ENCODE measurements at places on chromosomes 2 and 18. TPM values are rescaled to one million over a fixed set of nuclear protein-coding genes. Genes with fewer than 3 reads are reported as not detected.

CDCA7 gene
- 2.8 TPM for total RNA-seq

IGFBP5 gene
- total RNA-seq, result 1,222 TPM

RGPD8 gene
- 51.7 TPM for total RNA-seq

FECH gene
- total RNA-seq, result 21.9 TPM

- no peak for DNase-seq
- no peaks in the 10 kb centered on the region for H3K36me3 ChIP-seq
- H3K4me3 ChIP-seq, result no peak overlapping the region
- H3K4me1 ChIP-seq, result no peaks in the 10 kb centered on the region
- no peaks in the 10 kb centered on the region for H3K27me3 ChIP-seq
Measured at GRCh38 chr18:69715191-69715795, 232.4 kb downstream of the CD226 start.

DNA sequence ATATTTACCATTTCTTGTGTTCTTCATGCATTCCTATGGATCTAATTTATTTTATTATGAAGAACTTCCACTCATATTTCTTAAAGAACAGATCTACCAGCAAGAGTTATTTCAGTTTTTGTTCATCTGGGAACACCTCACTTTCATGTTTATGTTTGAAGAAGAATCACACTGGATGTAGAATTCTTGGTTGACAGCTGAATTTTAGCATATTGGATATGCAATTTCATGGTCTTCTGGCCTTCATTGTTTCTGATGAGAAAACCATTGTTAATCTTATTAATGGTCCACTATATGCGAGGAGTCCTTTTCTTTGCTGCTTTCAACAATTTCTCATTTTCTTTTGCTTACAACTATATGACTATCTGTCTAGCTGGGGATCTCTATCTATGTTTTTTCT is 189.2 kb downstream of the UXS1 start:
- no peaks in the 10 kb centered on the region for H3K36me3 ChIP-seq

GRCh38 chr18:39515299-39515698 is 1949.7 kb upstream of the CELF4 start:
- no peaks in the 10 kb centered on the region for H3K27me3 ChIP-seq
- H3K4me1 ChIP-seq, result no peaks in the 10 kb centered on the region
- DNase-seq, result no peak
- no peak overlapping the region for H3K27ac ChIP-seq

GRCh38 chr18:46877329-46877987 is 39.8 kb downstream of the PIAS2 start:
- H3K4me1 ChIP-seq, result no peaks in the 10 kb centered on the region
- H3K27me3 ChIP-seq, result no peaks in the 10 kb centered on the region
- no peak overlapping the region for H3K4me3 ChIP-seq
- no peak for DNase-seq

DNA sequence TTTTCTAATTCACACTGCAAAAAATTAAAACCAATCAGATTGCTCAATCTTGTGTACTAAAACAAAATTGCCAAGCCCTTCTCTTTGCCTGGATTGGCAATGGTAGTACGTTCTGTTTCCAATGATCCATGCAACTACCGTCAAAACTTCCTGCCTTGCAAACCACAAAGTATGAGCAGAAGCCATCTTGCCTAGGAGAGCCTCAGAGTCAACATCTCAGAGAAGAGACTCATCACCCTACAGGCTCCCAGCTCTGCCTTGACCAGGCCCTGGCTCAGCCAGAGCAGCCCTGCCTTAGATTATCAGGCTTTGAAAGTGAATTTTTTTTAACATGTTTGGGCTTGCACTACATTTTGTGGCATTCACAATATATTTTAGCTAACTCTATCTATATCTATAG is 574.1 kb downstream of the SATB2 start:
- DNase-seq, result no peak
- H3K4me1 ChIP-seq, result peaks cover 2% of the 10 kb centered on the region
- no peak overlapping the region for H3K4me3 ChIP-seq
- no peak overlapping the region for H3K27ac ChIP-seq
- H3K36me3 ChIP-seq, result no peaks in the 10 kb centered on the region
- H3K27me3 ChIP-seq, result no peaks in the 10 kb centered on the region

DNA sequence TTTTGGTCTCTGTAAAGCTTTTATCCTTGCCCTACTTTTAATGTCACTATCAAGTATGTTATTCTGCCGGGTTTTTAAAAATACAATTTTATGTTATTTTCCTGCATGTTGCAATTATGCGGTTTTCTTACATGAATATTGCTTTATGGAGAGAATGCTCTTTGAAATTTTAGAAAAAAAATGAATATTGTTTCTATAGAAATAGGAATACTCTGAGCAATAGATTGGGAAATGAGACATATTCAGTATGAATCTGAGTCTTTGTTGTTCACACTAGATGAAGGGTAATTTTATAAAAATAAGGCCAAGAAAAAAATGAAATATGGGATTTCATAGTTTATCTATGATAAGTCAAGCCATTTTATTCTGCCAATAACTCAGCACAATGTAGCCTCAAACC is 142.2 kb upstream of the DTNA start:
- no peaks in the 10 kb centered on the region for H3K36me3 ChIP-seq
- no peaks in the 10 kb centered on the region for H3K27me3 ChIP-seq
